ENCODE measurements at places on chromosomes 4 and X.
A peak's percentile ranks its signal among the peaks of the same experiment; 100 is the strongest.

DNA sequence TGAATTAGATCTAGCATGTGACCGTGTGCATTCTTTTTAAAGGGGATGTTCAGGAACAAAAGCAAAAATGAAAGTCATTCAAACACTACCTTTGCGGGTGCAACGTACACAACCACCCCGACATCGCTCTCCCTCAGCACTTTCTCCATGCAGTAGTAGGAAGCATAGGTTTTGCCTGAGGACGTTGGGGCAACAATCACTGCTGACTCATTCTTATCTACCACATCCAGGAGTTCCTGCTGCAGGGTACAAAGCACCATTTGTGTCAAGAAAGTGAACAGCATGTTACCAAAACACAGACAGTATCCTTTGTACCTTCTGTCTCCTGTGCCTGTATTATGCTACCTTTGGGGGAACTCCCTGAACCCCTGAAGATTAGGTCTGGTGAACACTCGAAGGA lies 58.6 kb downstream of the DDX60L start:
- DNase-seq, result peak; percentile 52

- no peak for DNase-seq
These were observed 53.8 kb upstream of the NAP1L2 start for GRCh38 chrX:73268463-73268862.

- no peak for DNase-seq
These were observed 99.4 kb upstream of the RASGEF1B start for GRCh38 chr4:81571105-81571504.

- no peak for DNase-seq
These were observed 131.1 kb upstream of the RASGEF1B start for GRCh38 chr4:81602854-81603253.

DNA sequence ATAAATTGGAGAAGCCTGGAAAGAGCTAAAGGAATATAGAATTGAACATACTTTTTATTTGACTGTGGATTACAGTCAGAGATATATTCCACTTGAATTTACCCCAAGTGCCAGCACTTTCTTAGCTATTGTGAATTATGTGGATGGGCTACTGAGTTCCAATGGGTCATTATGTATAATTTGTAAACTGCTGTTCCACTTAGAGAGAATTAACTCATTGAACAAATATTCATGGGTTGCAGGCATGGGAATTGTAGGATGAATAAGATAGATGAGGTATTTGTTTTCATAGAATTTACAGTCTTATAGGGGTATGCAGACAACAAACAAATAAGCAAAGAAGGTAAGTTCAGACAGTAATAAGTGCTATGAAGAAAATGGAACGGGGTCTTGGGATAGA lies 195.7 kb downstream of the SHROOM3 start:
- DNase-seq, result no peak

DNA sequence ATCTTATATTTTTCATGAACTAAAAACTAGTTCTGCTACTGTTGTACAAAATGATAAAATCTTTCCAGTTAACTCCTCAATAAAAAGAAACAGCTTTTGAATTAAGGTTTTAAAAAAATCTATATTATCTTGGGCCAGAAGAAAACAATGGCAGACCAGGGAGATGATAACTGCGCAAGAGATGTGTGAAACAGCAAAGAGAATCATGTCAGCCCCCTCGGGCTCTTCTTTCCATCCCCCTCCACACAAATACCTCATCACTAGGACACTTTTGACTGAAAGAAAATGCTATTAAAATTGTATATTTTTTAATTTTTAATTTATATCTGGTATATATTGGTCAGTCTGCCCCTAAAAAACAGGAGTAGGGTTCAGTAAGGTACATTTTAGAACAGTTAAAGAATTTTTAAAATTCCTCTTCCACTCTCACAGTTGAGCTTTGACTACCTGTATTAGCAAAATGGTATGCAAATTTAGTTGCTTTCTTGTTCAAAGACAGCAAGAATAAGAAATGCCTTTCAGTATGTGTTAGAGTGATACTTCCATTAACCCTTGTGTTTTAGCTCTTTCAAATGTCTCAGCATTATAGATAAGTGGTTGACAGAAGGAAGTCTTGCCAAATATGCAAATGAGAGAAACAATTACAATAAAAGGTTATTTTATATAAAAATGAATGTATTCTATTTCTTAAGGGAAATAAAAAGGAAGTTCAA lies 36.4 kb upstream of the LCORL start:
- DNase-seq, result no peak

DNA sequence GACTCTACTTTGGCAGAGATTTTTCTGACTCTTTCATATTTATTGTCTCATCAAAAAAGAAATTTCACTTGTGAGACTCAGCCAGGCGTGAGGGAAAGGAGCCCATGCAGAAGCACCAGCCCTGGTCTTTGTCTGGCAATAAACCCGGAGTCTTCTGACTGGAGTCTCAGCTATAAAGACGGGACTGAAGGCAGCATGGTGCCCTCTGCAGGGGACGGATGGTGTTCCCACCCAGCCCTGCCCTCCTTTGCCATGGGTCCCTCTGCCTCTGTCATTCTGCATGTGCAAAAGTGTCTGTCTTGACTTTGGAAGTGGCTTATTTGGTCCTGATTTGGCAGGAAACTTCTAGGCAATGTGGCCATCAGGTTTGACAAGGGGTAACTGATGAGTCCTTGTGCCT lies 14.2 kb downstream of the ZNF185 start:
- DNase-seq, result no peak
